CD14-positive monocyte (primary cell): ENCODE measurements at places on chromosomes 6 and 20. TPM values are rescaled to one million over a fixed set of nuclear protein-coding genes. Genes with fewer than 3 reads are reported as not detected.

The RREB1 gene
- polyA plus RNA-seq = 5.6 TPM

- H3K27ac ChIP-seq = no peak overlapping the region
- no peak overlapping the region for H3K4me3 ChIP-seq
- no peak for DNase-seq
- no peaks in the 10 kb centered on the region for H3K36me3 ChIP-seq
- no peaks in the 10 kb centered on the region for H3K27me3 ChIP-seq
These were observed 55.7 kb downstream of the PPP1R14C start for GRCh38 chr6:150198532-150198931.

- H3K4me3 ChIP-seq = no peak overlapping the region
- H3K27me3 ChIP-seq = no peaks in the 10 kb centered on the region
- H3K4me1 ChIP-seq = peaks cover 42% of the 10 kb centered on the region
- H3K36me3 ChIP-seq = peaks cover 22% of the 10 kb centered on the region
- DNase-seq = no peak
These were observed 55.2 kb upstream of the CDKAL1 start for GRCh38 chr6:20479060-20479459.

DNA sequence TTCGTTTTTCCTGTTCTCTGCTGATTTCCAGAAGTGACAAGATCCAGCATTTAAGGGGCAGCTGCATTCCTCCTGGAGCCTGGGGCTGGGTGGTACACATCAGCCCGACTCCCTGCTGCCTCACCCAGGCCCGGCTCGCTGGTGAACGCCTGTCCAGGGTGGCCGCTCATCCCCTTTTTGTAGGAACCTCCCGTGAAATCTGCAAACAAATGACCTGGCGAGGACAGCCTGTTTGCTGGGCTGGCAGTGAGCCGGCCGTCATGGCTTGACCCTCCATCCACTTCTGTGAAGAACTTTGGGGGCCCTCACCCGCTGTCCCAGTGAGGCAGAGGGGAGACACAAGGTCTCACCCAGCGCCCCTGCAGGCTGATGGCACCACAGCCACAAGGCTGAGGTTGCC is 39.0 kb downstream of the PYGB start:
- H3K4me1 ChIP-seq = no peaks in the 10 kb centered on the region
- no peak for DNase-seq
- H3K27me3 ChIP-seq = no peaks in the 10 kb centered on the region
- no peak overlapping the region for H3K4me3 ChIP-seq
- H3K36me3 ChIP-seq = peaks cover 100% of the 10 kb centered on the region
- H3K27ac ChIP-seq = no peak overlapping the region

The KIF6 gene
- polyA plus RNA-seq = not detected

- no peaks in the 10 kb centered on the region for H3K4me1 ChIP-seq
- H3K27me3 ChIP-seq = no peaks in the 10 kb centered on the region
- no peak overlapping the region for H3K4me3 ChIP-seq
- DNase-seq = no peak
- H3K36me3 ChIP-seq = no peaks in the 10 kb centered on the region
These were observed 46.4 kb upstream of the COL21A1 start for GRCh38 chr6:56293781-56294180.

The TMEM200A gene
- polyA plus RNA-seq = not detected in 2 replicates

GRCh38 chr20:60209048-60209447 is 250.8 kb downstream of the CDH26 start:
- no peaks in the 10 kb centered on the region for H3K4me1 ChIP-seq
- DNase-seq = no peak
- H3K27ac ChIP-seq = no peak overlapping the region
- no peaks in the 10 kb centered on the region for H3K27me3 ChIP-seq
- no peak overlapping the region for H3K4me3 ChIP-seq
- no peaks in the 10 kb centered on the region for H3K36me3 ChIP-seq

GRCh38 chr20:54350415-54350814 is 125.0 kb upstream of the DOK5 start:
- H3K36me3 ChIP-seq = no peaks in the 10 kb centered on the region
- H3K27me3 ChIP-seq = no peaks in the 10 kb centered on the region
- H3K4me3 ChIP-seq = no peak overlapping the region
- no peak overlapping the region for H3K27ac ChIP-seq
- no peak for DNase-seq

The JPH2 gene
- polyA plus RNA-seq = not detected

- no peaks in the 10 kb centered on the region for H3K36me3 ChIP-seq
- peaks cover 33% of the 10 kb centered on the region for H3K4me1 ChIP-seq
- peak overlapping the region; percentile 99 for H3K4me3 ChIP-seq
These were observed 41.9 kb upstream of the HFE start for GRCh38 chr6:26045065-26045927.

The POPDC3 gene
- not detected for polyA plus RNA-seq

The TGM3 gene
- polyA plus RNA-seq = not detected

GRCh38 chr20:46304361-46304760 is 3.9 kb downstream of the CDH22 start:
- peaks cover 27% of the 10 kb centered on the region for H3K27me3 ChIP-seq
- no peak overlapping the region for H3K27ac ChIP-seq
- no peak overlapping the region for H3K4me3 ChIP-seq

DNA sequence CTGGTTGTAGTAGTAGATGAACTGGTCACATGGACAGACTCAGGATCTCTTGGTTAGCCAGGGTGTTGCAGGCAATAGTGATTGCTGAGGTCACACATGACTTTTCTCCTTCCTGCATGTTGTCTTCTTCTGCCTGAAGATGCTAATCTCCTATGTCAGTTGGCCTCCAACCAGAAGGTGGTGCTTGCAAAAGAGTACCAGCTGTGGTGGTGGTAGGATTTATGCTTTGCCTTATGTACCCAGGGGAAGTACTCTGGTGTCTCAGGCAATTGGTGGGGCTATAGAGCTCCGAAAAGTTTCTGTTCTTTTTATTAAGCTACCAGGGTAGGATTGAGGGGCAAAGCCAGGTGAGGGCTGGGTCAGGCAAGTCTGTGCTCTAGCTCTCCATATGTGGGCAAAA is 98.5 kb downstream of the CARMIL1 start:
- H3K36me3 ChIP-seq = no peaks in the 10 kb centered on the region
- no peaks in the 10 kb centered on the region for H3K4me1 ChIP-seq
- H3K27me3 ChIP-seq = no peaks in the 10 kb centered on the region
- no peak overlapping the region for H3K4me3 ChIP-seq
- H3K27ac ChIP-seq = no peak overlapping the region

The MARCKS gene
- 12.1 TPM for polyA plus RNA-seq

DNA sequence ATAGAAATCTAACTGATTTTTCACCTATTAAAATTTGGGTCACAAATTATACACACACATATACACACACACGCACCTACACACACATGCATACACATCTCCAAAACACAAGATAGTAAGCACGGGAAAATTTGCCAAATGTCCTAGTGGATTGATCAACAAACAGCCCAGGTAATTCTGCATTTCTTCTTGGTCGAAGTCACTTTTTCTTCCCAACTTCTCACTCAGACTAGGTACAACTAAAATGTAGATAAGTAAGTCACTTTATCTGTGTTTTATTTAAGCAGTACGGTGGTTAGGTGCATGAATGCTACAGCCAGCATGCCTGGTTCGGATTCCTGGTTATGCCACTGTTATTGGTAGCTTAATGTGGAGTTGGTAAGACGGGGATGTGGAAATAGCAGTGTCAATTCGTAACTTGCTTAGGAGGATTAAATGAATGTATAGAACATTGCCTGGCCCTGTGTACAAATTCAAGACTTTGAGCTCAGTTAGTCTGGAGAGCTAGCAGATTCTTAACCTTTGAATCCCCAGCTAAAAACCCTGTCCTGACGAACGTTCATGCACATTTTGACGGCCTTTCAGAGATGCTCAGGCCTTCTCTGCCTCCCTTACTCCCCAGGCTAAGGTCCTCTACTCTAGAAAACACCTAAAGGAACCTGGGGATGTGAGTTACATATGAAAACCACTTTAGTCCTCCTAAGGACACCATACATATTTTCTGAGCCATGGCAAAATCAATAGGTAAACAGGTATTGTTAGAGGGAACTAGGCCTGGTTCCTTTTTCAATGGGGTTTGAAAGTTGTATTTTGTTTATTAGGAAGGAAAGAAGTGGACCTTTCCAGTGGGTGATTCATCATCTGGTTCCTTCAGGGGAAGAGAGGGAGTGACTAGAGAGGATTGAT is 50.9 kb downstream of the CYP24A1 start:
- DNase-seq = no peak
- no peaks in the 10 kb centered on the region for H3K4me1 ChIP-seq
- H3K36me3 ChIP-seq = no peaks in the 10 kb centered on the region
- H3K4me3 ChIP-seq = no peak overlapping the region
- no peak overlapping the region for H3K27ac ChIP-seq

- DNase-seq = no peak
- no peaks in the 10 kb centered on the region for H3K36me3 ChIP-seq
- no peaks in the 10 kb centered on the region for H3K4me1 ChIP-seq
- no peaks in the 10 kb centered on the region for H3K27me3 ChIP-seq
- no peak overlapping the region for H3K27ac ChIP-seq
These were observed 265.5 kb downstream of the DLL1 start for GRCh38 chr6:170025341-170025911.

GRCh38 chr6:156695742-156696141 is 81.4 kb upstream of the ARID1B start:
- H3K4me3 ChIP-seq = no peak overlapping the region
- peaks cover 31% of the 10 kb centered on the region for H3K4me1 ChIP-seq
- no peak overlapping the region for H3K27ac ChIP-seq
- no peaks in the 10 kb centered on the region for H3K27me3 ChIP-seq
- no peak for DNase-seq

The SLC22A2 gene
- polyA plus RNA-seq = not detected in 2 replicates

DNA sequence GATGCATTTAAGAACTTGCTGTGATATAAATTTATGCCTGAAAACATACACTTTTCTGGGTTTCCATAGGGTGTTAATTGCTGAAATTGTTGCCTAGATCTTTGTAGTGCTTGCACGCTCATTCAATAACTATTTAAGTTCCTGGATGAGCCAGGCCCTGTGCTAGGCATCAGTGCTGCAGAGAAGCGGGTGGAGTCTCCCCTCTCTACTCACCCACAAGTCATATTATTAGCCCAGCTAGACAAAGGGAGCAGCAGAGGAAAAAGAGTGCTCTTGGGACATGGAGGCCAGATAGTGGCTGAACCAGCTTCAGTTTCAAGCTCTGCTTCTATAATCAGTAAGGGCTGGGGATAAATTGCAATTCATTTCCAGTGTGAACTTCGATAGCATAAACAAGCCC is 329.1 kb downstream of the TFAP2B start:
- no peaks in the 10 kb centered on the region for H3K27me3 ChIP-seq
- no peaks in the 10 kb centered on the region for H3K4me1 ChIP-seq
- no peak overlapping the region for H3K27ac ChIP-seq
- no peak overlapping the region for H3K4me3 ChIP-seq
- DNase-seq = no peak
- no peaks in the 10 kb centered on the region for H3K36me3 ChIP-seq

The PRKN gene
- polyA plus RNA-seq = 0.19 TPM

The AKAP7 gene
- 4.9 TPM for polyA plus RNA-seq

DNA sequence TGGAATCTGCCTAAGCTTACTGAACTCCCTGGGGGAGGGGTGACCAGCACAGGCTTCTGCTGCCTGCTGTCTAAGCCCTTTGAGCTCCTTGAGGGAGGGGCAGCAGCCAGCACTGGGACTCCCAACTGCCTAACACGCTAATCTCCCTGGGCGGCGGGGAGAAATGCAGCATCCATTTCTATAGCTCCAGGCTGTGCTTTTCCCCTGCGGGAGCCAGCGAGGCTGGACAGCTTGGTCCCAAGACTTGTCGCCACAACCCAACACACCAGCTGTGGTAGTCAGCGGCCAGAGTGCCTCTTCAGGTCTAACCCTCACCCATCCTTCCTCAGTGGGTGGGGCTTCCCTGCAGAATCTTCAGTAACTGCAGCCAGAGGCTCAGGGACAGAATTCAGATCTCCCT is 64.6 kb downstream of the VGLL2 start:
- H3K27ac ChIP-seq = no peak overlapping the region
- H3K36me3 ChIP-seq = no peaks in the 10 kb centered on the region
- no peak for DNase-seq
- no peak overlapping the region for H3K4me3 ChIP-seq
- H3K27me3 ChIP-seq = no peaks in the 10 kb centered on the region
- H3K4me1 ChIP-seq = no peaks in the 10 kb centered on the region

DNA sequence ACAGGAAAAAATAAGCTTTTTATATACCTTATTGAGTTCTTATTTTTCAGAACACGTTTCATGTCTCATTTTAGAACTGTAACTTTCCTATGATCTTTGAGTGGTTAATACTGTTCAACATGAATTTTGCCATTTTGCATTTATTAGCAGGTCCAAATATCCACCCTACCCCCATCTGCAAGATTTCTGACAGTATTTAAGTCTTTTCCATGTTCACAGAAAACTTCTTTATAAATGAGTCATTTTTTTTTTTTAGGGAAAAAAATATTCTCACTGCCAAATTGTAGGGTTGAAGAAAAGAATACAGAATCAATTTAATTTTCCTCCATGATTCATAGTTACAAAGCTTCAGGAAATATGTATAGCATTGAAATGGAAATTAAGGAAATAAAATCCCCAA is 101.8 kb downstream of the COL21A1 start:
- no peak for DNase-seq
- no peak overlapping the region for H3K27ac ChIP-seq
- H3K4me1 ChIP-seq = no peaks in the 10 kb centered on the region
- H3K27me3 ChIP-seq = no peaks in the 10 kb centered on the region
- H3K4me3 ChIP-seq = no peak overlapping the region
- no peaks in the 10 kb centered on the region for H3K36me3 ChIP-seq

- no peaks in the 10 kb centered on the region for H3K36me3 ChIP-seq
- H3K4me3 ChIP-seq = no peak overlapping the region
- H3K4me1 ChIP-seq = no peaks in the 10 kb centered on the region
- no peak overlapping the region for H3K27ac ChIP-seq
These were observed 129.3 kb upstream of the PDE7B start for GRCh38 chr6:135722190-135722589.

GRCh38 chr6:3263096-3263495 is 4.3 kb downstream of the PSMG4 start:
- H3K4me1 ChIP-seq = peaks cover 22% of the 10 kb centered on the region
- no peaks in the 10 kb centered on the region for H3K27me3 ChIP-seq
- DNase-seq = no peak
- no peak overlapping the region for H3K27ac ChIP-seq
- peaks cover 43% of the 10 kb centered on the region for H3K36me3 ChIP-seq

DNA sequence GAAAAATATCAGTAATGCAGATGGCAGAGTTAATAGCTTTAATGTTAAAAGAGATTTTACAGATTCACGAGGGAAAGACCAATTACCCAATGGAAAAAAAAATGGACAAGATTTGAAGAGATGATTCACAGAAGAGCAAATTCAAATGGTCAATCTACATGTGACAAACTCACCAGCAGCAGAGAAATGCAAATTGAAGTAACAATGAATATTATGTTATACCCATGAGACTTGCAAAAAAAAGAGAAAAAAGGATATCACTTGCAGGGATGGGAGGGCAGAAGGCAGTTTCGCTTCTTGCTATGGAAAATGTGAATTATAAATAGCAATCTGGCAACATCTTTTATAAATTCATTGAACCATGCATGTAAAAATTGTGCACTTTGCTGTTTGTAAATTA is 55.9 kb downstream of the PROKR2 start:
- H3K4me1 ChIP-seq = no peaks in the 10 kb centered on the region
- no peaks in the 10 kb centered on the region for H3K36me3 ChIP-seq
- peaks cover 15% of the 10 kb centered on the region for H3K27me3 ChIP-seq
- H3K4me3 ChIP-seq = no peak overlapping the region

- H3K36me3 ChIP-seq = no peaks in the 10 kb centered on the region
- DNase-seq = peak; percentile 33
- H3K4me3 ChIP-seq = peak overlapping the region; percentile 28
These were observed 7.2 kb downstream of the PRDM13 start for GRCh38 chr6:99613705-99614429.

- peaks cover 13% of the 10 kb centered on the region for H3K4me1 ChIP-seq
- H3K27me3 ChIP-seq = no peaks in the 10 kb centered on the region
These were observed 44.6 kb upstream of the HDDC2 start for GRCh38 chr6:125346201-125346925.

The TMEM217 gene
- polyA plus RNA-seq = 0.09 TPM in 2 replicates
